ENCODE measurements at places on chromosomes 3 and 15. TPM values are rescaled to one million over a fixed set of nuclear protein-coding genes. Genes with fewer than 3 reads are reported as not detected.

SECISBP2L gene
- total RNA-seq = 60.2 TPM

GPR149 gene
- 0.25 TPM for total RNA-seq

GRCh38 chr15:23472033-23472432, 25.0 kb upstream of the GOLGA6L2 start:
- DNase-seq = no peak

DNA sequence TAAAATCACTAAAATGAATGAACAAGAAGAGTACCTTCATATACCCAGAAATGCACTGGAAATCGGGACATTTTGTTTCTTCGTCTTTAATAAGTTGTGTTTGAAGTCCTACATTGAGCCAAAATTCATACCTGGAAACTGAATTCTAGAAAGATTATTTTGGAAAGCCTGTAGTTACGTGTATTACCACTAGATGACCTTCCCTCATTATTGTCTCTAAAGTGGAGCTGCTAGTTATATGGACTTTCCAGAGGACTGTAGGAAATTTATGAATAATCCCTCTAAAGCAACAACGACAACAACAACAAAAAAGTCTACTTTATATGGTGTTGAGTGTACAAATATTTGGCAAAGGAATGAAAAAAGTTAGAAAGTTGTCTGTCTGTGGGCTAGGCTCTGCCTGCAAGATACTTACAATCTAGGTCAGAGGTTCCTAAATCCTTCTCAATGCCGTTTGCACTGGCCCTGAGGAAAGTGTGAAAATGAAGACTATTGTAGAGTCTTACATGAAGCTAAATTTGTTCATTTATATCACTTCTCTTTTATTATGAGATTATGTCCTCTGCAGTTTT, 234.8 kb upstream of the NR2E3 start:
- DNase-seq = no peak

DNA sequence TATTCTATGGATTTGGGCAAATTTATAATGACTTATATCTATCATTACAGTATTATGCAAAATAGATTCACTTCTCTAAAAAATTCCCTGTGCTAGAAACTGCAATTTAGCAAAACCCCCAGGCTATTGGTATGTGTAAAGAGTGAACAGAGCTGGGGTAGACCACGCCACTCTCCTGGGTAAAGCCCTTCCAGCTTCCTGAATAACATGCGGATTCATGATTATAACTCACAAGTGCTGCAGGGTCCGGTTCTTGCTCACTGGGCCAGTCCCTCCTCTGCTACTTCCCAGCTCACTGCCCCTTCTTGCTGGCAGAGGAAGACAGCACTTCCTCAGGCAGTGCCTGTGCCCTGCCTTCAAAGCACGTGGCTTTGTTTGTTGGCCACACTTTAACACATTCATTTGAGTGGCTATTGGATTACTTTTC, 4.1 kb downstream of the CD80 start:
- DNase-seq = no peak

All from glutamatergic neuron (in vitro differentiated cells).